ENCODE measurements at places on chromosomes 5 and 9. TPM values are rescaled to one million over a fixed set of nuclear protein-coding genes. Genes with fewer than 3 reads are reported as not detected.

SPOCK1 gene
- total RNA-seq, result 17.0 TPM

CBY3 gene
- not detected for total RNA-seq

PRSS3 gene
- total RNA-seq, result 18.7 TPM

KIF4B gene
- not detected for total RNA-seq

ESM1 gene
- not detected for total RNA-seq

DNAI1 gene
- 0.65 TPM for total RNA-seq

BNIP1 gene
- total RNA-seq, result 15.6 TPM

CDX1 gene
- not detected for total RNA-seq

PCDHGA5 gene
- 0.16 TPM for total RNA-seq

PCDHGA12 gene
- not detected for total RNA-seq

PCDHB14 gene
- total RNA-seq, result 0.07 TPM

INSL6 gene
- total RNA-seq, result not detected

STPG3 gene
- not detected for total RNA-seq

SLC6A3 gene
- total RNA-seq, result 0.53 TPM

FCN2 gene
- total RNA-seq, result not detected

C5orf58 gene
- total RNA-seq, result not detected

HRH2 gene
- 0.77 TPM for total RNA-seq

LRRC19 gene
- total RNA-seq, result not detected

FOXE1 gene
- total RNA-seq, result 4.0 TPM

NEUROG1 gene
- not detected for total RNA-seq

MEIKIN gene
- not detected for total RNA-seq

LTC4S gene
- total RNA-seq, result 0.32 TPM

SLC34A1 gene
- not detected for total RNA-seq

SELENOP gene
- total RNA-seq, result 0.49 TPM

PCDHGA1 gene
- 0.31 TPM for total RNA-seq

IFNA6 gene
- total RNA-seq, result not detected

IL13 gene
- total RNA-seq, result not detected

PLAC8L1 gene
- 0.26 TPM for total RNA-seq

IFNA2 gene
- not detected for total RNA-seq

SPINK6 gene
- total RNA-seq, result 0.49 TPM

C9orf50 gene
- not detected for total RNA-seq

PCDHB13 gene
- 0.07 TPM for total RNA-seq

NDUFS6 gene
- 125 TPM for total RNA-seq

LCN9 gene
- total RNA-seq, result not detected

C9 gene
- total RNA-seq, result not detected

STC2 gene
- total RNA-seq, result 38.1 TPM

AP3B1 gene
- total RNA-seq, result 33.4 TPM

ITGA2 gene
- total RNA-seq, result 17.6 TPM

SRP19 gene
- 84.9 TPM for total RNA-seq

TAS2R1 gene
- total RNA-seq, result not detected

GRXCR2 gene
- total RNA-seq, result not detected

FGF10 gene
- not detected for total RNA-seq

FGFR4 gene
- total RNA-seq, result 22.7 TPM

FOXD1 gene
- 19.3 TPM for total RNA-seq

ADRB2 gene
- total RNA-seq, result 0.67 TPM

GABBR2 gene
- 0.15 TPM for total RNA-seq

SLC46A2 gene
- not detected for total RNA-seq

BTNL3 gene
- total RNA-seq, result not detected

CDH10 gene
- total RNA-seq, result 0.10 TPM

MAP3K1 gene
- 1.1 TPM for total RNA-seq

All from A549 treated with GW870086 at 1 μM for 4 hours (cell line).